ENCODE measurements at places on chromosomes 2 and 18.

GRCh38 chr2:212109217-212109616 lies 429.4 kb downstream of the ERBB4 start:
- DNase-seq = no peak

DNA sequence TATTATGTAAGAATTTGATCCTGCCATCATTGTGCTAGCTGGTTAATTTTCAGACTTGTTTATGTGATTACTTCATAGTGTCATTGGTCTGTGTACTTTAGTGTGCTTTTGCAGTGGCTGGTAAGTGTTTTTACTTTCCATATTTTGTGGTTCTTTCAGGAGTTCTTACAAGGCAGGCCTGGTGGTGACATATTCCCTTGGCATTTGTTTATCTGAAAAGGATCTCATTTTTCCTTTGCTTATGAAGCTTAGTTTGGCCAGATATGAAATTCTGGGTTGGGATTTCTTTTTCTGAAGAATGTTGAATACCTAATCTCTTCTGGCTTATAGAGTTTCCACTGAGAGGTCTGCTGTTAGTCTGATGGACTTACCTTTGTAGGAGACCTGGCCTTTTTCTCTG lies 72.8 kb upstream of the MC4R start:
- DNase-seq = no peak

- no peak for DNase-seq
These were observed 3.1 kb upstream of the OR6B2 start for GRCh38 chr2:240033330-240033678.

DNA sequence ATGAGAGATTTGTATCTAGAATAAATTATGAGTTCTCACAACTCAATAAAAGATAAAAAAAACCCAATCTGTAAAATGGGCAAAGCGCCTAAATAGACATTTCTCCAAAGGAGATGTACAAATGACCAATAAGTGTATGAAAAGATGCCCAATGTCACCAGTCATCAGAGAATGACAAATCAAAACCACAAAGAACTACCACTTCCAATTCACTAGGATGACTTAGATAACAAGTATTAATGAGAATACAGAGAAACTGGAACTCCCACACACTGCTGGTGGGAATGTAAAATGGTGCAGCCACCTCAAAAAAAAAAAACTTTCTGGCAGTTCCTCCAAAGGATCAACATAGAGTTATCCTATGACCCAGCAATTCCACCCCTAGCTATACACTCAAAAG lies 17.4 kb upstream of the COL6A3 start:
- no peak for DNase-seq

GRCh38 chr18:12944709-12945108 lies 3.1 kb upstream of the SEH1L start:
- DNase-seq = no peak

GRCh38 chr2:103002954-103003353 lies 241.1 kb downstream of the TMEM182 start:
- no peak for DNase-seq

DNA sequence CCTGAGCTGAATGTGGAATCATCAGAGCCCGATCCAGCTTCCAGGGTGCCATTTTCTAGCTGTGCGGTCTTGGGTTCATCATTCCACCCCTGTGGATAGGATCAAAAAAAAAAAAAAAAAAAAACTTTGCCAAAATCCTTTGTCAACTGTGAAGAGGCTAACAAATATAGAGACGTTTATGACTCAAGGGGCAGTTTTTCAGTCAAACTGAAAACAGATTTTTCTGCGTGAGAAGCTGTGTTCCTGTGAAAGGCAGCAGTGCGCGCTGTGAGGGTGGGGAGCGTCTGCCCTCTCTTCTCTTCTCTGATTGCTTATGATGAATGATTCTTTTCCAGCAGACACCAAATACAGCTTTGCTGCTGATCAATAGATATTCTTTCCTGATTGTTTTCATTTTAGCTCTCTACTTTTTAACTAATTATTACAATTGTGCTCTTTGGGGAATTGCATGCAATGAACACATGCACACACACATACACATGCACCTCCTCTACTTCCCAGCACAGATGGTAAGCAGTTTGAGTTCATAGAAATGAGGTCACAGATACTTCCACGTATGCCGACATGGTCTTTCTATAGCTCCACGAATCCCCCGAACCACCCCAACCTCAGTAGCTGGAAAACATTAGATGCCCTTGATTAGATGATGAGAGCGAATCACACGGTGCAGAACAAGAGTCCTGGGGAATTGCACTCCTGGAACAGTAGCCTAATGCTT lies 175.4 kb downstream of the NRP2 start:
- DNase-seq = no peak

- DNase-seq = no peak
These were observed 45.4 kb downstream of the CHN1 start for GRCh38 chr2:174959787-174960186.

GRCh38 chr2:160076241-160076640 lies 13.8 kb upstream of the PLA2R1 start:
- DNase-seq = no peak

DNA sequence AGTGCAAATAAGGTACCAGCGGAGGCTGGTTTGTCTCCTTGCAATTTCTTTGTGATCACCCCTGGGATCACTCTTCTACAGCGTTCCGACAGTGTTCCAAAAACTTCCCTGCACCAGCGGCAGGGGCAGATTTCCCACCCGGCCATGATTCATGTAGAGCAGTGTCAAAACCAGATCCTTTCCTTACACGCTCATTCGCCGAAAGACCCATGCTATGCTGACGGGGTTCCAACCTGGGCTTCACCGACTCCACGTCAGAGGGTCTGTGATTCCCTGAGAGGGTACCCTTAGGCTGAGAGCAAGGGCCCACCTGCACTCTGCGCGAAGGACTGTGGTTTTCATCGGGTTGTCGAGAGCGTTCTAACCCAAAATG lies 423 bp upstream of the TTC27 start:
- no peak for DNase-seq

Measured in activated gamma-delta T cell (primary cell).